HL-60 (cell line): ENCODE measurements at places on chromosomes 5 and 9.

DNA sequence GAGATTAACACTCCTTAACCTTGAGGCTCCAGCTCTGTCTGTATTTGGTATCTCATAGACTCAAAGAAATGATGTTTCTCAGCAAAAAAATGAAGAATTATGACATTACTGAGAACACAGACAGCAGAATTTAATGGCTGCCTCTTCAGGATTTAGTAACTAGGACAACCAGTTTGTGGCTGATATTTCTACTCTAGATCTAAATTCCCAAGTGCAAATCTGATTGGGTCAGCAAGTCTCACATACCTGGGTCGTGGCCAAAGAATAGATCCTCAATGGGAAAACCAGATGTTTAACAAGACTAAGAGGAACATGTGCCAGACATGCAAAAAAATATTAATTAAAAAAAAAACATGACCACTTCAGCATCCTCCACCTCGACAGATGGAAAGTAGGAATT is 608.9 kb downstream of the DTWD2 start:
- DNase-seq, result no peak

GRCh38 chr9:105308461-105309341 is 64.2 kb downstream of the SLC44A1 start:
- DNase-seq, result no peak

GRCh38 chr5:23507278-23507685 is at the start of gene PRDM9:
Gene PRDM9, plus strand, starts transcription at chr5:23507609. Its CDS starts 1,425 bp downstream, at chr5:23509034.
- DNase-seq, result no peak

- DNase-seq, result no peak
These were observed 30.8 kb upstream of the ABCA1 start for GRCh38 chr9:104958751-104959150.

GRCh38 chr5:118043531-118043930 is 944.8 kb downstream of the DTWD2 start:
- DNase-seq, result no peak

GRCh38 chr5:76542887-76543690 is 80.1 kb downstream of the F2RL2 start:
- no peak for DNase-seq
